GM12878 (cell line): ENCODE measurements at places on chromosomes 4 and X.

GRCh38 chr4:181108237-181108636, 1135.0 kb upstream of the TENM3 start:
- DNase-seq: no peak

- no peak for DNase-seq
Observed at GRCh38 chrX:111831343-111831742, 44.6 kb upstream of the TRPC5OS start.

- DNase-seq: no peak
Observed at GRCh38 chr4:87529187-87529586, at the start of gene SPARCL1. Gene SPARCL1, minus strand, starts transcription at chr4:87529376. Its CDS starts 29,802 bp downstream, at chr4:87499574.

- no peak for DNase-seq
Observed at GRCh38 chr4:145293658-145294057, 113.3 kb upstream of the OTUD4 start.

GRCh38 chr4:22029803-22030202, 81.2 kb upstream of the KCNIP4 start:
- no peak for DNase-seq

- DNase-seq: no peak
Observed at GRCh38 chr4:187236209-187236890, 512.7 kb upstream of the FAT1 start.

GRCh38 chr4:84235126-84235944, 263.8 kb downstream of the NKX6-1 start:
- DNase-seq: peak; percentile 68

DNA sequence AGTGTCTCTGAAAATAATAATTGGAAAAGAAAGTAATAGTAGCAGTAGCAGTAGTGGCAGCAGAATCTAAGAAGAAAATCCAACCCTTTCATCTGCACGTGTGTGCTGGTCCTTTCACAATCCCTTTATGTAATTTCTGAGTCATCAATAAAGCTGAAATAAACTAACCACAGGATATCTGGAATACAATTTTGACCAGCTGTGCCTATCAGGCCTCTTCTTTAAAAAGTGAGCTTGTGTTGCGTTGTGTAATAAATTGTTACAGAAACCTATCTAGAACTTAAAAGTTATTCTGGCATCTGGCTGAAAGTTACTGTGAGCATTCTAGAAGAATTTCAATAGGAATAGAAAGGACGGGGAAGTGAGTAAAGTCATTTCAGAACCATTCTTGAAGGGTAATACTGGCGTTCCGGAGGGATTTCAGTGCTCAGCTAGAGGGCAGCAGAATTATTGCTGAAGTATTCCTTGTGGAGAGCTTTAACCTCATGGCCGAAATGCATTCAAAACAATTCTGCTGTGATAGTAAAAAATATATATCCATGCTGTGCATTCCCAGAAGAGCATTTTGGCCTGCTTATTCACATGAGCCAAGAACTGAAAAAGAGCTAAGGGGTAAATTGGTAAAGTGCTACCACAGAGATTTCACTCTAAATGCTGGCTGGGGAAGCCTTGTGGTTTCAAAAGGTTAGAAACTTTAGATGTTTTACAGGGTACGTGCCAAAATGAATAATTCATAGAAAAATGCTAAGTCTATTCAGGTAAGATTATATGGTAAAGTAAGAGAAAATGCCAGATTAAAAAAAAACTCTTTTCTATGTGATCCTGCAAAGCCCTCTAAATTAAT, 260.6 kb downstream of the NKX6-1 start:
- DNase-seq: no peak

GRCh38 chr4:41373221-41373620, 116.5 kb downstream of the UCHL1 start:
- DNase-seq: no peak

- no peak for DNase-seq
Observed at GRCh38 chr4:181507180-181507835, 735.9 kb upstream of the TENM3 start.

DNA sequence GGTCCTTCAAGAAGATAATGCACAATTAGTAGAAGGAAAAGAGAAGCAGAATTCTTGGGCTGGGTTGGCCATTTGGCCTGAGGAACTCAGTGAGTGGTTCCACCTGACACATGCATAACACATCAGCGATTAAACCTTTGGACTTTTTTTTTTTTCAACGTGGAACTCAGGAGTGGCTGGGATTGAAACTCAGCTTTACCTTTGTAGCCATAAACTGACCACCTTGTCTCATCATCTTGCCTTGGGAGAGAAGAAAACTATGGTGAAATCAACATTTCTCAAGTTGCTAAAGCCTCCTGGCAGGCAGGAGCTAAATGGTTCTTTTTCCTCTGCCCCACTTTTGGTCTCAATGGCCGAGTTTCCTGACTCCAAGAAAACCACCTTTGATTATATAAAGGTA, 16.3 kb downstream of the PTTG2 start:
- DNase-seq: no peak

DNA sequence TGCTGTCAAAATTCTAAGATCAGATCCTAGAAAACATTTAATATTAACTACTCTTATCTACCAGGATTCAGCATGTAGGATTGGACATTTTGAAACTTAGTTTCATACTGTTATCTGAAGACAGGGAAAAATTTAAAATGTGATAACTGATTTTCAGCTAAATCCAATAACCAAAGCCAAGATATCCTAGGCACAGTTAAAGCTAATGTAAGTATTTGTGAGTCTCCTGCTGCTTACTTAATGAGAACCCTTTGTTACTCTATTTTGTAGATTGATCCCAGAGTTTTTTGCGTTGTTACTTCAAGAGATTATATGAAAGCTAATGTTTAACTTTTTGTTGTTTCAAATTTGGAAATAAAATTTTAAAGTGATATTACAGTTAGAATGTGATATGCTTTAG, 2.0 kb downstream of the CPE start:
- no peak for DNase-seq

- no peak for DNase-seq
Observed at GRCh38 chr4:23667659-23668058, 222.2 kb downstream of the PPARGC1A start.

- no peak for DNase-seq
Observed at GRCh38 chr4:156931267-156931666, 40.3 kb downstream of the PDGFC start.

DNA sequence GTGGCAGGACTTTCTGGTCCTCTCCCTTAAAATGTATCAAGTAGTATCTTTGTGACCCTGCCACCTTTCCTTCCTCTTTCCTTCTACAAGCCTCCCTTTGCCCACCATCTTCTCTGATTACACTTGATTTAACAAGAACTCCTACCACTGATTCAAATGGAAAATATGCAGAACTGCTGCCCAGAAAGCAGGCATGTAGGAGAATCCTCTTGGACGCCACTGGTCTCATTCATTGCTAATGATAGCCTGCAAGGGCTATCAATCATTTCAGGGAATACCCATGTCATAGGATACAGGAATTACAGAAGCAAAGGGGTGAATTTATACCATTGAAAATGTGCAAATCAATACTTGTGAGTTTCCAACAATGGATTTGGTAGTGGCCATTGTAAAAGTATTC, 294.6 kb upstream of the NRK start:
- DNase-seq: no peak

GRCh38 chr4:150327262-150327780, 249.1 kb downstream of the DCLK2 start:
- no peak for DNase-seq

- DNase-seq: no peak
Observed at GRCh38 chr4:107453987-107454386, 266.0 kb downstream of the PAPSS1 start.

DNA sequence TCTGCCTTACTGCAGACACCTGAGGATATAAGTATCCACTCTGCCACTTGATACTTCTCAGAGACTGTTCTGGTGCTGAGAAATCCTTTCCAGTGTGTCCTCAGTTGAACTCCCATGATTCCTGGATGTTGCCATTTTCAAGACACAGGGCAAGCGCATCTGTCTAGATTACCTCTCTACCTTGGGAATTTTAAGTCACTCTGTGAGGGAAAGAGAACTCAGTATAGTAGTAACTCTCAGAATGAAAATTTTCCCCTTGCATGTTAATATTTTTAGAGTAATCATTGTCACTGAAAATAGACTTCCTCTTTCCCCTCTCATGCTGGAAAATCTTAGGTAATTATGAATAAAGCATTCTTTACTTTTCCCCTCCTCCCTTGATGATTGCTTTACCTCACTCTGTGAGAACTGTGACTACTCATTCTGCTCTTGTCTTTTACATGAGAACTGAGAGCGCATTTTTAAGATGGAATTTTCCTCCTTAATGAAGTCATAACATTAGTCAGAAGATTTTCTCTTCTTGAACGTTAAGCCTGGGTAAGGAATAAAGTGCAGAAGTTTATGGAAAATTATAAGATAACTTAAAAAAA, 45.0 kb downstream of the TET2 start:
- peak; percentile 81 for DNase-seq

GRCh38 chrX:15619053-15619755, 18.4 kb upstream of the ACE2 start:
- DNase-seq: no peak

GRCh38 chr4:81471588-81472280, at the start of gene RASGEF1B:
Gene RASGEF1B, minus strand, starts transcription at chr4:81471907. Its CDS starts 12,399 bp downstream, at chr4:81459508.
- DNase-seq: peak; percentile 16

DNA sequence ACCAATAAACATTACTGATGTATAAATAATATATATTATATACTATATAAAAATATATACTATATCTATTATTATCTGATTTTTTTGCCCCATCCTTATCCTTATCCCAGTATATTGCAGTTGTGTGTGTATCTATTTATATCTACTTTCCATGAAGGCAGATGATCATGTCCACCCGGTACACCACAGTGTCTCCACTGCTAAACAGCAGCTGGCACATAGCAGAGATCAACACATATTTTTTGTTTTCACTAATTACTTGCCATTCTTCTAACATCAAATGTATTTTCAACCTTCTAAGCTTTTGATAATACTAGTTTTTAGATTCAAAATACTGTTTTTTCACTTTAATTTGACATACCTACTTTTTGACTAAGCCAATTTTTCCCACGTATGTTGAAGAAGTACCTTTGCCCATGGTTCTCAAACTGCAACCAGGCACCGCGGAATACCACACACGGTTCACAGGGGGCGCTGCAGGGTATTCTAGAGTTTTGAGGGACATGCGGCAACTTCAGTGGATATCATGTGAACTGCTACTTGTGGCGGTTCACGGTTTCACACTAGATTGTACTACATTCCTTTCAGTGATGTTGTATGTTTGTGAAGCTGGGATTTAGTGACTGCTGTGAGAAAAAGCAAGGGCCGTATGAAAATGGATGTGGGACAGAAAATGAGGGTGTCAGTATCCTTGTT, 182.5 kb upstream of the NPY2R start:
- no peak for DNase-seq

GRCh38 chr4:56463711-56464110, 3.7 kb upstream of the SRP72 start:
- no peak for DNase-seq

DNA sequence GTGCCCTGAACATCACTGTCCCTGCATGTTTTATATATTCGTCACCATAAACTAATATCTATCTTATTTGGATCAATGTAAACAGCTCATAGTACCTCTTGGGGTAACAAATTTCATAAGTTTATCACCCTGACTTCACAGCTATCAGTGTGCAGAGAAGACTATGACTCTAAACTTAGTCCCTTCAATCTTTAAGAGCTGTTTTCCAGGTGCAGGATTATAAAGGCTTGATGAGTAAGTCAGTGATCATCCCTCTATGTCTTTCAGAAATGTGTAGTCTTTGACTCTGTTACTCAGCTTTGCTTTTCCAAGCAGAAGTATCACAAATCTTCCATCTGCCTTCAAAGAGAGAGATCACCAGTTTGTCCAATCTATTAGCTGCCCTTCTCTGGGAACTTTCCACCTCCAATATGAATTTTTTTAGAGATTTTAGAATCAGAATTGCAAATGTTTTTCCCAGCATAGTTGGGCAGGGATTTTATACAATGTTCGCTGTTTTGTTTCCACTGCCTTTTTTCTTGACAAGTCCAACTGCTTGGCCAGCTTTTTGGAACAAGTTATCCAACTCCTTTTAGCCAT, 45.1 kb upstream of the TSPAN7 start:
- no peak for DNase-seq

DNA sequence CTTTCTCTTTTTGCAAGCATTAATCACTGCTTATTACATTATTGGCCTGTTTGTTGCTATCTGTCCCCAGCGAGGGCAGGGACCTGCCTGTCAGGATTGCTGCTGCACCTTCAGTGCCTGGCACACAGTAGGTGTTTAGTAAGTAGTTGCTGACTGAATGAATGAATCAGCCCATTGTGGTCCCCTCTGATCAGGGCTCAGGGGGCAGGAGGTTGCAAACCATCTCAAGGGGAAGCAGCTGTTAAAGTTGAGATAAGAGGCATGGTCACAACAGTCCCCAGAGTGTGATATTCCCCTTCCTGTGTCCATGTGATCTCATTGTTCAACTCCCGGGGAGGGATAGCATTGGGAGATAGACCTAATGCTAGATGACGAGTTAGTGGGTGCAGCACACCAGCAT, 85.4 kb downstream of the WFS1 start:
- no peak for DNase-seq

- no peak for DNase-seq
Observed at GRCh38 chrX:119728487-119728886, 29.9 kb upstream of the SOWAHD start.

- no peak for DNase-seq
Observed at GRCh38 chrX:139844884-139845283, 88.0 kb downstream of the ATP11C start.
